ENCODE measurements at places on chromosomes 5 and 9. TPM values are rescaled to one million over a fixed set of nuclear protein-coding genes. Genes with fewer than 3 reads are reported as not detected.

GGTA1 gene
- 19.7 TPM for total RNA-seq

BNIP1 gene
- 10.3 TPM for total RNA-seq

DDX4 gene
- not detected for total RNA-seq

IFNA13 gene
- total RNA-seq: not detected

LRRC19 gene
- total RNA-seq: not detected
